ENCODE measurements at places on chromosomes 11 and 22. TPM values are rescaled to one million over a fixed set of nuclear protein-coding genes. Genes with fewer than 3 reads are reported as not detected.

DNA sequence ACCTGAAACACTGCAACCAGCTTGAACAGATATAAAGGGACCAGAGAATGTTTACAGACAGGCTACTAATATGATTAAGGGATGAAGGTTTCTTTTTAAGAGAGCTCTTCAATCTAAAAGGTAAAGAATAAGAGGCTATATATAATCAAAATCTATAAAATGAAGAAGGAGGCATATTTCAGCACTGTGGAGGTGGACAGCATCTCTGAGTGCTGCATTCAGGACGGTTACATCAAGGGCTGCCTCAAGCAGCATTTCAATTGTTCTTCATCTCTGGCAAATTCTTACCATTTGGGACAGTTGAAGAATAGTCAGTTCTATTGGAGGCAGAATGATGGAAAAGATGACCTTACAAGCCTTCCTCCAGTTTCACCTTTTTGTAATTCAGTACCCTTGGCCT lies 139.6 kb upstream of the LMO1 start:
- no peaks in the 10 kb centered on the region for H3K27me3 ChIP-seq
- H3K36me3 ChIP-seq, result no peaks in the 10 kb centered on the region
- no peak overlapping the region for H3K4me3 ChIP-seq
- peak; percentile 20 for DNase-seq
- no peak overlapping the region for H3K27ac ChIP-seq
- no peaks in the 10 kb centered on the region for H3K4me1 ChIP-seq

DNA sequence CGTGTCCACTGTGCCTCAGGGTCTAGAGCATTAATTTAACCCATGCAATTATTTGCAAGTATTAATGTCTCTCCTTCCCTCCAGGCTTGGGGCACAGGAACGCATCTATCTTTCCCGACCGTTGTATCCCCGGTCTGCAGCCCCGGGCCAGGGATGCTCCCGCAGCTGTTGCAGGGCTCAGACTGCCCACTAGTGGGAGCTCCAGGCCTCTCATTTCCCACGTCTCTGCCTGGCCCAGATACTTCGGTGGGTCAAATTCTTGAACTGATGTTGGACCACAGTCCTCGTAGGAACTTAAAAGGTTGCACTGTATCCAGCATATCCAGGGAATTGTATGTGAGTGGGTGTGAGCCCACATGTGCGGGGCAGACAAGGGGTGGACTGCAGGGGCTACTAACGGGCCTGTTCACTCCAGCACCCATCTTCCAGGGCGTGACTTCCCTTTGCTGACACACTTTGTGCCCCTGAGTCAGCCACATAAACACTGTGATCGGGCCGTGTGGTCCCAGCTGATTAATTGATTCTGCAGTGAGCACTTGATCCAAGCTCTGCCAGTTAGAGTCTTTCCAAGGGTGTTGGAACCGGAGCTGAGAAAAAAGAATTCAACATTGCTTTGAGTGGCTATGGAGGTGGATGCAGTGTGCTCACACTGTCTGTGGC lies 451.3 kb downstream of the TBC1D22A start:
- no peaks in the 10 kb centered on the region for H3K4me1 ChIP-seq
- DNase-seq, result no peak
- H3K27ac ChIP-seq, result no peak overlapping the region

- H3K36me3 ChIP-seq, result no peaks in the 10 kb centered on the region
- H3K4me1 ChIP-seq, result peaks cover 16% of the 10 kb centered on the region
- H3K4me3 ChIP-seq, result no peak overlapping the region
- DNase-seq, result no peak
Observed at GRCh38 chr11:12846786-12847615, 162.1 kb upstream of the RASSF10 start.

GRCh38 chr11:120079750-120080610 lies 57.9 kb downstream of the TRIM29 start:
- peaks cover 2% of the 10 kb centered on the region for H3K27me3 ChIP-seq
- no peak overlapping the region for H3K4me3 ChIP-seq
- no peaks in the 10 kb centered on the region for H3K36me3 ChIP-seq
- H3K27ac ChIP-seq, result no peak overlapping the region
- H3K4me1 ChIP-seq, result no peaks in the 10 kb centered on the region

GRCh38 chr22:30490399-30490798 lies 15.1 kb downstream of the SEC14L4 start:
- H3K4me3 ChIP-seq, result no peak overlapping the region
- no peak overlapping the region for H3K27ac ChIP-seq
- DNase-seq, result no peak
- peaks cover 39% of the 10 kb centered on the region for H3K27me3 ChIP-seq
- no peaks in the 10 kb centered on the region for H3K36me3 ChIP-seq
- H3K4me1 ChIP-seq, result no peaks in the 10 kb centered on the region

Gene KRTAP5-2
- total RNA-seq, result not detected

Gene PGM2L1
- 2.8 TPM for total RNA-seq

Gene AGBL2
- 0.56 TPM for total RNA-seq

Gene MORC2
- total RNA-seq, result 20.6 TPM

Gene BACE1
- 29.2 TPM for total RNA-seq
